ENCODE measurements at places on chromosomes 6 and 20.

DNA sequence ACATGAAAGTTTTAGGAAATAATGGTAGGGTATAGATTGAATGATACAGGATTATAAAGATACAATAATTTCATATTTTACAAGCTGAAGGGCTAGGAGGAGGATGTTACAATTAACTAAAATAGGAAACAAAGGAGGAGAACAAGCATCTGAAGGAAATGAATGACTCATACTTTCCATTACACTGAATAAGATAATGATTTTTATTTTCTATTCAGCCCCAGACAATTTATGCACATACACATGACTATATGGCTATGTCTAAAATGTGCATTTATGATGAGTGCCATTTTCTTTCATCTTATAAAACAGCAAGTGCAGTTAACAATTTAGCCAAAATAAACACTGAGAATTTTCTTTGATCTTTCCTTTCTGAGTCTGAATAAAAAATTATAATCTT, 994.6 kb upstream of the ADGRB3 start:
- no peak for DNase-seq

- no peak for DNase-seq
Observed at GRCh38 chr6:166381733-166382499, 824 bp downstream of the MPC1 start.

DNA sequence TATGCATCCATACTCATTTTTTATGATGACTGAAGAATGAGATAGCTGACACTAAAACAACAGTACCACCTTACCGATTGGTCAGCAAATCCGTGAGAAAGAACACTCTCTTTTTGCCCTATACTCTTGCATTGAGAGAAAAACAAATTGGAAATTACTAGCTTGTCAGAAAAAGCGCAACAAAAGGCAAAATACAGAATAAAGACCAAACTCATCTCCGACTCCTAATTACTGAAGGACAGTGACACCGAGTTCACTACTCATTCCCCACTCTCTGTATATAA, 2.1 kb downstream of the MCUR1 start:
- no peak for DNase-seq

DNA sequence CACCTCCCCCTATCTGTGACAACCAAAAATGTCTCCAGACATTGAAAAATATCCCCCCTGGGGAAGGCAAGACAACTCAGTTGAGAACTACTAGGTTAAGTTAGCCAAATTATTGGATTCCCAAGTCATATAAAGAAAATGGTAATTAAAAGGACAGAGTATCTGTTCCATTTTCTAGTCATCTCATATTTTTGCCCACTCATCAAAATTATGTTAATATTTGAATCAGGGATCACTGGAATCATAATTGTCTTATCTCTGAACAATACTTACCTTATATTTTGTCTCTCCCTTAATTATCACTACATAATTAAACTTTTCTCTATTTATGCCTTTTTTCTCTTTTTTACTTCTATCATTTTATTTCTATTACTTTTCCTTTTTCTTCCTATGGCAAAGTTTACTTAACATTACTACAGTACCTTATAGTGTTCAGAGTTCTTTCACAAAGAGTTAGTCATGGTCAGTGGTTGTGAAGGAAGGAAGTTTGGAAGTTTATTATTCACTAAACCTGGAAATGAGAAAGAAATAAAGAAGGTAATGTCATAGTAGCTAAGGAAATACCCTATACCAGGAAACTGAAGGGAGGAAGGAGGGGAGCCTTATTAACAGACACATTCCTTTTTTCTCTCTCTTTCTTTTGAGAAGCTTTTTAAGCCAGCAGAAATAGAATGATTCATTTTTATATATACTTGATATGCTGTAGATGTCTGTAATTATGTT, 332.9 kb downstream of the COL12A1 start:
- DNase-seq, result no peak

- DNase-seq, result no peak
Observed at GRCh38 chr20:6848041-6848440, 80.6 kb downstream of the BMP2 start.

GRCh38 chr6:97473979-97474378, 191.0 kb upstream of the MMS22L start:
- no peak for DNase-seq

DNA sequence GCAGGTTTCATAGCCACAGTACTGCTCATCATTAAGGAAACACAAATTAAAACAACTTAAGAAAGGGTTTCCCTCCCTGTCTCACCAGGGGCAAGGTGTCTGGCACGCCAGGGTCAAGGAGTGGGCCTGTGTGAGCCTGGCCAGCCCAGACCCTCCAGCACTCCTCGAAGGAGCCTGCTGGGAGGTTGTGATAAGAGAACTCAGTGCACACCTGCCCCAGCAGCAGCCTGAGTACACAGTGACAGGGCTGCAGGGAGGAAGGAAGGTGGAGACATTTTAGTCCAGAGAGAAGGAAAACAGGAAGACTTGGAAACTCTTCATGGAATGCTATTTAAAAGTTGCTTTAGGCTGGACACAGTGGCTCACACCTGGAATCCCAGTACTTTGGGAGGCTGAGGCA, 14.1 kb downstream of the NINL start:
- DNase-seq, result no peak

DNA sequence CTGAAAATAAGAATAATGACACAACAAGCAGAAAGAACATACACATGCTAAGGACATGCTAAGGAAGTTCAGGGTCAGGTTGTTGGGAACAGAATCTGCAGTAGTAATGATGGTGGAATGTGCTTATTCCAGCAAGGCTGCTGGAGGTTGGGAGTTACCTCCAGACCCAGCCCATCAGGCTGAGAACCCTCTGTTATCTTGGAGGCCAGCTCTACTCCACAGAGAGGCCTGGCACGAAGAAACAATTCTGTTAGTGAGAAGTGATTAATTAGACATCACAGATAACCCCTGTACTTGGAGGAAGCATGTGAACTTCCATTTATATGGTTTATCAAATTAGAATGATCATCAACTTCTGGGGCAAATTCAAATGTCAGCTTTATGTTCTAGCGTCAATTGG, 22.1 kb upstream of the ARHGAP18 start:
- no peak for DNase-seq

GRCh38 chr20:1830240-1830639, 65.0 kb upstream of the SIRPA start:
- DNase-seq, result no peak

DNA sequence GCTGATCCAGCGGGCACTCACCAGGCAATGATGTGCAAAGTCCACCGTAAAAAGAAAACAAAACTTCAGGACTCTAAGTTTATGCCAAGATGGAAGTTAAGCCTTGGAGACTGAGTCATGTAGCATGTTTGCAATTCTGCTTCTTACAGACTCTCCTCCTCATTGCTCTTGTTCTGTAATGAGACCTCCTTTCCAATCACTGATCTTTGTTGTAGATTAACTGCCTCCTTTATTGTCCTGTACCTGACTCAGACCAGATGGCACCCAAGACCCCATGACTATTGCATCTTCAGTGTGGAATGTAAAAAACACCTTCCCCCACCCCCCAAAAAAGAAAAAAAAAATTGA, 11.2 kb downstream of the NEU1 start:
- no peak for DNase-seq

- no peak for DNase-seq
Observed at GRCh38 chr6:167742719-167743303, 83.9 kb upstream of the AFDN start.

- no peak for DNase-seq
Observed at GRCh38 chr20:32560989-32561830, 23.9 kb downstream of the NOL4L start.

DNA sequence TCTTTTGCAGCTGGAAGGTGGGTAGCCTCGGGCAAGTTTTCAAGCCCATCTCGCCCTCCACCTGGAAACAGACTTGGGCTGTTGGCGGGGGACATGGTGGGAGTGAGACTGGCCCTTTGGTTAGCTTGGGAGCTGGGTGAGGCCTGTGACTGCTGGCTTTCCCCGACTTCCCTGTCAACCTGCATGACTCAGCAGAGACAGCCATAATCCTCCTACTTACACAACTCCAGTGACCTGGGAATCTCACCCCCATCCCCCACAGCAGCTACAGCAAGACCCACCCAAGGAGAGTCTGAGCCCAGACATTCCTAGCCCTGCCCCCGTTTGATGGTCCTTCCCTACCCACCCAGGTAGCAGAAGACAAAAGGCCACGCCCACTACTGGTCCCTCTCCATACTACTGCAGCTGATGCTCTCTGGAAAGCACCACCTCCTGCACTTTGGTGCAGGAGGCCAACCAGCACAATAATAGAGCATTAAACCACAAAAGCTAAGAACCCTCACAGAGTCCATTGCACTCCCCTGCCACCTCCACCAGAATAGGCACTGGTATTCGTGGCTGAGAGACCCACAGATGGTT, 188.4 kb downstream of the TRDN start:
- DNase-seq, result no peak

GRCh38 chr20:63533871-63534393, 3.2 kb downstream of the PTK6 start:
- DNase-seq, result no peak

DNA sequence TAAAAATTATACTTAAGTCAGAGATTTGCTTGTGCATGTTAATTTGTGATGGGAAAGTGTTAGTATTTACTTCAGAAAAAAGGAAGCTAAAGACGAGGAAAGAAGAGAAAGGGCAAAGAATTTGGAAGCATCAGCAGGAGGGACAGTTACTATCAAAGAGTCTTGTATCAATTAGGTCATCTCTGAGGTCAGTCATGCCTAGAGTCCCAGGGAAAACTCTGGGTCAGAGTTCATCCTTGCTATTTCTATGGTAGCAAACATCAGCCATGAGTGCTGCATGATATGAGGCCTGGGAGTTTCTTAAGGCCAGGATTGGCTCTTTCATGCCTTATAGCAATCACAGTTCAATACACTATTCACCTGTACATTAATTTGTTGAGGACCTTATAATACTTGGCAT, 292.9 kb downstream of the FARS2 start:
- no peak for DNase-seq

- DNase-seq, result no peak
Observed at GRCh38 chr6:14524319-14524718, 406.7 kb downstream of the CD83 start.

GRCh38 chr20:4613184-4613583, 108.5 kb upstream of the PRND start:
- DNase-seq, result no peak

GRCh38 chr6:82779041-82779440, 286.6 kb downstream of the UBE3D start:
- no peak for DNase-seq

DNA sequence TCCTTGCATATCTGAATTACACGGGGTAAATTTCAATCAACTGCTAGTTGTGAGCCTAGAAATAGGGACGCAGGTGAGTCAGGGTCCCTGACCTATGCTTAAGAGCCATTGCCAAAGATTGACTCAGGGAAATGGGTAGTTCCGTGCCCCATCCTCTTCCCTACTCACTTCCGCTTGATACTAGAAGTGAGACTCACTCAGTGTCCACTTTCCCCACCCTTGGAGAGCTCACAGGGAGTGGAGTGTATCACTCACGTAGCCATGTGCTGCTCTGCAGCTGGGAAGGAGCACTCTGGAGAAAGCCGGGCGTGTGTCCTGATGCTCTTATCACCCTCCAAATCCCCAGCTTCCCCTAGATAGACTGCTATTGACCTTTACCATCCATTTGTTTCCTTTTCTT, 543 bp upstream of the MUC22 start:
- DNase-seq, result no peak

GRCh38 chr6:89977808-89978748, 83.8 kb downstream of the GJA10 start:
- peak; percentile 82 for DNase-seq

DNA sequence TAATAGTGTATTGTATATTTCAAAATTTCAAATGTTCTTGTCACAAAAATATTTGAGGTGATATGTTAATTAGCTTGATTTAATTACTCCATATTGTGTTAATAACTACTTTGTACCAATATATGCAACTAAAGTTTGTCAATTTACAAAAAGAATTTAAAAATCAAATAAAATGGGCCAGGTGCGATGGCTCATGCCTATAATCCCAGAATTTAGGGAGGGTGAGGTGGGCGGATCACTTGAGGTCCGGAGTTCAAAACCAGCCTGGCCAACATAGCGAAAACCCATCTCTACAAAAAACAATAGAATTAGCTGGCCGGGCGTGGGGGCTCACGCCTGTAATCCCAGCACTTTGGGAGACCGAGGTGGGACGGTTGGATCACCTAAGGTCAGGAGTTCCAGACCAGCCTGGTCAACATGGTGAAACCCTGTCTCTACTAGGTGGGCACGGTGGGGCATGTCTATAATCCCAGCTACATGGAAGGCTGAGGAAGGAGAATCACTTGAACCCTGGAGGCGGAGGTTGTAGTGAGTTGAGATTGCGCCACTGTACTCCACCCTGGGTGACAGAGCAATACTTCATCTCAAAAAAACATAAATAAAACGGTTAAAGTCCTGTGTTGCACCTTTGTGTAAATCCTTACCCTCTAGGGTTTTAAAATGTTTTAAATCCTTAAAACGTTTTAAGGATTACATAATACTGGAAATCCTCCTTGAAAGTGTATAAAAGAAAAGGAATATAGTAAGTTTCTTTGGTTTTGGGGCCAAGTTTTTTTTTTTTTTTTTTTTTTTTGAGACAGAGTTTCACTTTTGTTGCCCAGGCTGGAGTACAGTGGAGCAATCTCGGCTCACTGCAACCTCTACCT, 4.0 kb downstream of the HSPA1B start:
- no peak for DNase-seq

DNA sequence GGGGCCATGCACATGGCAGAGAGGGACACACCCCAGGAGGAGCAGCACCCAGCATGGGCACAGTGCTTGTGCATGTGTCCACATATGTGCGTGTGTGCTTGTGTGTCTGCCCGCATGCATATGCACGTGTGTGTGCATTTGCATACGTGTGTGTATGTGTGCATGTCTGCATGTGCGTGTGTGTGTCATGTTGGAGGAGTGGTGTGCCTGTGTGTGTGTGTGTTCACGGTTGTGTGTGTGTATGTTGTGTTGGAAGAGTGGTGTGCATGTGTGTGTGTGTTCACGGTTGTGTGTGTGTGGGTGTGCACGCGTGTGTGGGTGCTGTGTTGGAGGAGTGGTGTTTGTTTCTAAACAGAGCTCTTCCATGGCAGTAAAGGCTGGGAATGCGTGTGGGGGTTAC, 50.7 kb upstream of the SLCO4A1 start:
- no peak for DNase-seq

GRCh38 chr20:4519534-4519933, 202.2 kb upstream of the PRND start:
- no peak for DNase-seq

DNA sequence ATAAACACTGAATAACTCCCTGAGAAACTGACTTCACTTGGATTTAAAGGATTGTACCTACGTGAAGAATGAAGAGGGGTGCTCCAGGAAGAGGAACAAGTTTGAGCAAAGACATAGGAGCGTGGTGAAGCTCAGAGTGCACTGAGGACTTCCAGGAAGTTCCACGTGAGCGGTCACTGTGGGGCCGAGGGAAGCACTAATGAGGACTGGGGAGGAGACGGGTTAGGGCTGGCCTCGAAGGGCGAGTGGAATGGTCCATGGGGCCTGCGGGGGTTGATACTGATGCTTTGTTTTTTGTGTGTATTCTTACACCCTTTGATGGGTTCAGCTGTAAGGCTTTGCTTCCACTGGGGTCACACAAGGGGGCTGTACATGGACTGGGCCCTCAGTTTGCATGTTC, 91.9 kb downstream of the CDH4 start:
- DNase-seq, result no peak

All from NCI-H1694 (cell line).